ENCODE measurements at places on chromosomes 13 and 19.

DNA sequence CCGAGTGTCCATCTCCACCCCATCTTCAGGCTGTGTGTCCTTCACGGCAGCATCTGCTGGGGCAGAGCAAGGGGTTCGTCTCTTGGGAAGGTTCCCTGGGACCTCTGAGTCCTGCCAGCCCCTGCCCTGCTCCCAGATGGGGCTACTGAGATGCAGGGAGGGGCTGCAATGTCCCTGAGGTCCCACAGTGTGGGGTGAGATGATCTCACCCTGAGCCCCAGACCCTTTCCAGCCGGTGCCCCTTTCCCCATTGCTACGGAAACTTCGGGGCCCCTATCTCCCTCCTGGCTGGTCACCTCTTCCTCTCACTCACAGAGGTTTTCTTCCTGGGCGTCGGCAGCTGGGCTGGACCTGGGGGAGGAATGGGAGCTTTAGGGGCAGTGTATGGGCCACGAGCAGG is 5.0 kb downstream of the LILRB2 start:
- DNase-seq, result no peak

GRCh38 chr13:107562203-107562602 is 653.1 kb downstream of the LIG4 start:
- no peak for DNase-seq

- DNase-seq, result no peak
Measured at GRCh38 chr13:54415753-54416366, 1387.2 kb downstream of the OLFM4 start.

GRCh38 chr13:66154976-66155375 is 1075.2 kb downstream of the PCDH9 start:
- no peak for DNase-seq

GRCh38 chr13:51747438-51748434 is 56.2 kb downstream of the DHRS12 start:
- DNase-seq, result no peak

Data from kidney tubule cell (primary cell).